ENCODE measurements at places on chromosomes 3 and 15.

- no peak for ATAC-seq
Measured at GRCh38 chr3:187006864-187007630, 76.7 kb downstream of the ST6GAL1 start.

DNA sequence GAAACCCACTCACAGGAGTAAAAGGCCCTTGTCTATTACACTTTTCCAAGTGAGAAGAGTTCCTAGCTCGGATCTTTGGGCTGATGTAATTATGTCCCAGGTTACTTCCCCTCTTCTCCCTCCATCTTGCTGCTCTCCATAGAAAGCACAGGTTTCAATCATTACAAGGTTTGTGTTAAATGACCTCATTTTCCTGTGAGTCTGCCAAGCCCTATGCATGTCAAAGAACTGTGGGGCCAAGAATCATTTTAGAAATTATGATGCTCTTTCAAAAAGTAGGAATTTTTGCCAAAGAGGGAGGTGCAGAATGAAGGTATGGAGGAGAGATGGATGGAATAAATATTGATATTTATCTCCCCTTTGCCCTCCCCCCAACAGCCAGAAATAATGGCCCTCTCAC lies 129.3 kb upstream of the TPM1 start:
- ATAC-seq, result peak; percentile 36

DNA sequence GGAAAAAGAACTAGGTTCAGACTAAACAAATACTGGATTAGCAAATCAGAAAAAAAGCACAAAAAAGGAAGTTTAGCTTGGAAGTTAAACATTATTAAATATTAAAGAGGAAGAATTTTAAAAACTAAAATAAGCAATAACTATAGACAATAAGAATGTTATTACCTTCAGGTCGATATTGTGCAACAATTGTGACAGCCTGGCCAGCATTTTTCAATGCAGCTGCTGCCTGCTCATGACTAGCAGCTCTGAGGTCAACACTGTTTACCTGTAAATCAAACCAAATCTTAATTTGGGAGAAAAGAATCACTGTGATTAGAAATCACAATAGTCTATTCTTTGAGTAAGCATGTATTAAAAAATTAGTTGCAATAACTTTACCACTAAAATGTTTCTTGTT lies 75.1 kb upstream of the MELTF start:
- no peak for ATAC-seq

DNA sequence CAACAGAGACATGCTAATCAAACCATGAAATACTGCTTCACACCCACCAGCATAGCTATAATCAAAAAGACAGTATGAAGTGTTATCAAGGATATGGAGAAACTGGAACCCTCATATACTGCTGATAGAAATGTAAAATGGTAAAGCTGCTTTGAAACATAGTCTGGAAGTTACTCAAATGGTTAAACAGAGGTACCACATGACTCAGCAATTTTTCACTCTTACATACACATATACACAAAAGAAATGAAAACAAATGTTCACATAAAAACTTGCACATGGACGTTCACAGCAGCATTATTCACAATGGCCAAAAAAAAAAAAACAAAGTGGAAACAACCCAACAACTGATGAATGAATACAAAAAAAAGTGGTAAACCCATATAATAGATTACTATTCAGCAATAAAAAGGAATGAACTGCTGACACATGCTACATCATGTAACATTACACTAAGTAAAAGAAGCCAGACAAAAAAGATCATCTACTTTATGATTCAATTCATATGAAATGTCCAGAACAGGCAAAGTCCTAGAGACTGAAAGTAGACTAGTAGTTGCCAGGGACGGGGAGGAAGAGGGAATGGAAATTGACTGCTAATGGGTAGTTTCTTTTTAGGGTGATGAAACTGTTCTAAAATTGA lies 23.2 kb downstream of the ZNF148 start:
- no peak for ATAC-seq

DNA sequence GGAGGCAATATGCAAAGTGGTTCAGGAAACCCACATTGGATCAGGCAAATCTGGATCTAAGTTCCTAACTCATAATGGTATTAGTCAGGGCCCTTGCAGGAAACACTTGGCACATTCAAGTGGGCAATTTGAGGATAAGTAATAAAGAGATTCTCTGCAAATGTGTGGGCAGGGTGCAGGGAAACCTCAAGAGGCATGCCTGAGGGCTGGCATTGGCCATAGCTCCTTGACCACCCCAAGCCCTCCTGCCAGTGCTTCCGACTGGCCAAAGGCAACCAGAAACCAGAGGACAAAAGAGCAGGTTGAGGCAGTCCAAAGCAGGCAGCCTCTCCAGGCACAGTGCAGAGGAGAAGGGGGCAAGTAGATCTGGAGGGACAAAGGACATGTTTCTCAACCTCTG lies 130.8 kb upstream of the SNTN start:
- no peak for ATAC-seq

DNA sequence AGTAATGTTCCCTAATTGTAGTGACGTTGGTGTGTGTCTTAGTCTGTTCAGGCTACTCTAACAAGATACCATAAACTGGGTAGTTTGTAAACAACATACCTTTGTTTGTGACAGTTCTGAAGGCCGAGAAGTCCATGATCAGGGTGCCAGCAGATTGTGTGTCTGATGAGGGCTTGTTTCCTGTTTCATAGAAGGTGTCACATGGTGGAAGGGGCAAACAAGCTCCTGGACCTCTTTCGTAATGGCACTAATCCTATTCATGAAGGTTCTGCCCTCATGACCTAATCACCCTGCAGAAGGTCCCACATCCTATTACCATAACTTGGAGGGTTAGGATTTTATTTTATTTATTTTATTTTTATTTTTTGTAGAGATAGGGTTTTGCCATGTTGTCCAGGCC lies 11.1 kb downstream of the ATXN7 start:
- no peak for ATAC-seq

GRCh38 chr15:33064878-33065277 lies 129.6 kb downstream of the FMN1 start:
- peak; percentile 14 for ATAC-seq

All from SK-N-SH treated with all-trans-retinoic acid at 6 μM for 48 hours (cell line).